ENCODE measurements at places on chromosomes 12 and 14.

DNA sequence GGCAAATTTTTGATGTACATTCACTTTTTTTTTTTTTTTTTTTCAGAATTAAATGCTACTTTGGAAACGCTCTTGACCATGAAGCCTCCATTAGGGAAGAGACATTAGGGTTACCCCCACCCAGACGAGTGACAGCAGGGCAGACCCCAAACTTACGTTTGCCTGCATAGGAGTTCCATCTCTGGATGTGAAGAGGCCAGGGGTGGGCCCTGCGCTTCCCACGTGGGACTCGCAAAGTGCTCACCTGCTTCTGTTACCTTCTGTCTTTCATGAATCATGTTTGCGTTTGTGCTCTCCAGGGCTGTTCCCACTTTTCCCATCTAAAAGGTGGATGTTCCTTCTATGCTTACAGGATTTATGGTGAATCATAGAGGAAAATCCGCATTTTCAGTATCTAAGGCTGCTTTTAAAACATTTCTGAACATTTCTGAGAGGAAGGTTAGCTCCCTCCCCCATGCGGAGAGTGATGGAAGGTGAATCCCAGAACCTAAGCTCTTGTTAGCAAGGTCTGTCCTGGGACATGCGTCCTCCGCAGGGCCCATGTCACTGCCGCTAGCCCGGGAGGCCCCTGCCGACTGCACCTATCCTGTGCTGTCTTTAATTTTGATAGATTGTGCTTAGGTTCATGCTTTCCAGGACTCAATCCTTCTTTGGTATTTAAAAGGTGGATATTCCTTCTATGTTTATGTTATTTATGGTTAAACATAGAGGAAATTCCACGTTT is 135.7 kb upstream of the RTL1 start:
- DNase-seq, result no peak

- no peak for DNase-seq
These were observed 67.2 kb downstream of the BTG1 start for GRCh38 chr12:92078167-92079053.

GRCh38 chr14:90301668-90302090 is 30.1 kb downstream of the NRDE2 start:
- DNase-seq, result peak; percentile 15

DNA sequence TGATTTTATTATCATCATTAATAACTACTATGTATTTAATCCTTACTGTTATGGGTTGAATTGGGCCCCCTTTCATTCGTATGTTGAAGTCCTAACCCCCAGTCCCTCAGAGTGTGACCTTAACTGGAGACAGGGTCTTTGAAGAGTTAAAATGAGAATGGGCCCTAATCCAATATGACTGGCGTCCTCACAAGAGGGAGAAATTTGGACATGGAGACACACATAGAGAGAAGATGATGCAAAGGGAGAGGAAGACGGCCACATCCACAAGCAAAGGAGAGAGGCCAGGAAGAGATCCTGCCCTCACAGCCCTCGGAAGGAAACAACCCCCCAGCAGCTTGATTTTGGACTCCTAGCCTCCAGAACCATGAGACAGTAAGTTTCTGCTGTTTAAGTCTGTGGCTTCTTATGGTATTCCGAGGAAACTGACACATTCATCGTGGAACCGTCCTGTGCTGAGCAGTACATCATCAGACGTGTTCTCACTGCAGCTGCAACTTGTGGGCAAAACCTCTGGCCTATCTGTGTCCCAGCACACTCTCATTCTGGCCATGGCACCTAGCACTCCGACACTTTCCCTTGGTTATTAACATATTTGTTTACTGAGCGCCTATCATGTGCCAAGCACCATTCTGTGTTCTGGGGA is 127.6 kb downstream of the SLC38A6 start:
- no peak for DNase-seq

GRCh38 chr14:50031602-50032313 is 84.6 kb downstream of the VCPKMT start:
- DNase-seq, result no peak

GRCh38 chr12:90672081-90672480 is 282.9 kb downstream of the CCER1 start:
- no peak for DNase-seq

DNA sequence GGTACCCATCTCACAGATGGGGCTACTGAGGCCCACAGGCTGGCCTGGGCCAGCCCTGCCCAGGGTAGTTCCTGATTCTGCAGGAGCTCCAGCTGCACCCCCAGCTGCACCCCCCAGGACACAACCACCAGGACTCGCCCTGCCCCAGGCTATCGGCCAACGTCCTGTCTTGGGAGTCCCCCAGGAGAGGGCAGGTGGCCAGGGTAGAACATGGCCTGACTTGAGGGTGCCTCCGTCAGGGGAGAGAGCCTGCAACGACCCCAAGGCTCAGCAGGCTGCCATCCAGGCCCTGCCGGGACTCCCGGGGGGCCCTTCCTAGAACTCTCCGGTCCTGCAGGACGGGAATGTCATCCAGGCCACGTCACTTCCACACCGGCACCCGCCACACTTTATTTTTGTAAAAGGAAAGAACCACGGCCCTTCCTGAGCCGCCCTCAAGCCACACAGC is 15.8 kb downstream of the JAG2 start:
- no peak for DNase-seq

DNA sequence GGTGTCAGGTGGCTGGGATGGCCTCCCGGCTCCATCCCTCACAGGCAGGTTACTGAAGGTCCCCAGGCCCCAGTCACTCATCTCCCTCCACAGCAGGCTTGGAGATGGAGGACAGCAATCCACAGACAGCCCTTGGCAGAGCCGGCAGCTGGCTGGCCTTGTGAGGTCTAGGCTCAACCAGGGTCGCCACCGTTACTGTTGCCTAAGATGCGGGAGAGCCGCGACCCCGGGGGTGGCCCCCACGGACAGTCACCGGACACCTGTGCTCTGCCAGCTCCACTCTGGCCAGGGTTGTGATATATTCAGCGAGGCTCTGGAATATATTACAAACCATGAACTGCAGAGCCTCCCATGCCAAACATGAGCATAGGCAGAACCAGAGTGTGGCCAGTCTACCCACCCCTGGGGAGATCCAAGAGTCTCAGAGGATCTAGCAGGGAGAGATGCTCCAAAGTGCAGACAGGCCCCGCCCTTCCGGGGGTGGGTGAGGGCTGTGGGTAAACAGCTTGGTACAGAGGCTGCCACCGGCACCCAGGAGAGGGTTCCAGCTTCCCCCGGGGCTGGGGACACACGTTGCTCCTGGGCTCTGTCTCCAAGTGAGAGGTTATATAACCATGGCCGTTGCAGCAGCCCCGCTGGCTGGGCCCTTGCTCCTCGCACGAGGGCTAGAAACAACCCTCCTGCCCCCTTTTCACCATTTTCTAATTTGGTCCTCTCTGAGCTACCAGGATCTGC is 55.9 kb upstream of the DIO3 start:
- no peak for DNase-seq

DNA sequence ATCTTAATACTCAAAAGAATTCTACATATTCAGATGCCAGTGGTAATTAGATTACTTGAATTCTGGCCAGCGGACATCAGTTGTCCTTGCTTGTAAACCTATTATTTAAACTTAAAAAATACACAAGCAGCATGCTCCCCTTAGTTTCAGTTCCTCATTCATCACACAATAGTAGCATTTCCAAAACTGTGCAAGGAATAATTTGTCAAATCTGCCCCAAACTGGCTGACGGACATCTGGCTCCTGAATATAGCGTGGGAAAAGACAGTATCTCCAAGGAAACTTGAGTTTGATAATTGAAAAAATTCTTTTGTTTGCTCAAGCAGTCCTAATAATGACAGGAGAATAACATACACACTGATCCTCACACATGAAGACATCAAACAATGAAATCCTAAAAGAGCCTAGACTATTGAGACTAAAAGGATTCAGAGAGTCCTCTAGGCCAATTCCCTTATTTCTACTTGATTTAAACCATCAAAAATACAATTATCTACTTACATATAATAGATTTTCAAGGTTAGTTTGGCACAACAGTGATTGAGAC is 90.4 kb downstream of the KIF21A start:
- no peak for DNase-seq

DNA sequence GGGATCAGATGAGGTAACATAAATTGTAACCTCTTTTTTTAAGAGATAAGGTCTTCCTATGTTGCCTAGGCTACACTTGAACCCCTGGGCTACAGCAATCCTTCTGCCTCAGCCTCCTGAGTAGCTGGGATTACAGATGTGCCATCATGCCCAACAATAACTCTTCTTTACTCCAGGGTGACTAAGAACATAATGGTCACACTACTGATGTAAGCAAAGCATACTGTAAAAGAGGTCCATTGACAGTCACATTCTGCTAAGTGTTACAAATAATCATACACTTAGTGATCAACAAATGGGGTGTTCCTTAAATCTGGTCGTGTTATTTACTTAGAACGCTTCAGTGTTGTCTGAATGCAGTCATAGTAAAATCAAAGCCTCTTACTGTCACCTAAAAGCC is 68.9 kb downstream of the EPS8 start:
- no peak for DNase-seq

GRCh38 chr12:68340404-68341270 is 8.5 kb upstream of the MDM1 start:
- no peak for DNase-seq

GRCh38 chr14:67819563-67820421 is at the start of gene RAD51B:
Gene RAD51B (plus strand): TSS chr14:67819779.
- DNase-seq, result peak; percentile 90

GRCh38 chr14:74638966-74639365 is 26.9 kb upstream of the LTBP2 start:
- DNase-seq, result no peak

GRCh38 chr14:88975926-88976325 is 151.5 kb downstream of the TTC8 start:
- no peak for DNase-seq

GRCh38 chr12:48128800-48129199 is 9.6 kb downstream of the PFKM start:
- DNase-seq, result no peak

- DNase-seq, result no peak
These were observed 141.4 kb downstream of the EGLN3 start for GRCh38 chr14:33809396-33809981.

GRCh38 chr12:108237272-108237671 is 101.8 kb downstream of the CMKLR1 start:
- DNase-seq, result peak; percentile 18

DNA sequence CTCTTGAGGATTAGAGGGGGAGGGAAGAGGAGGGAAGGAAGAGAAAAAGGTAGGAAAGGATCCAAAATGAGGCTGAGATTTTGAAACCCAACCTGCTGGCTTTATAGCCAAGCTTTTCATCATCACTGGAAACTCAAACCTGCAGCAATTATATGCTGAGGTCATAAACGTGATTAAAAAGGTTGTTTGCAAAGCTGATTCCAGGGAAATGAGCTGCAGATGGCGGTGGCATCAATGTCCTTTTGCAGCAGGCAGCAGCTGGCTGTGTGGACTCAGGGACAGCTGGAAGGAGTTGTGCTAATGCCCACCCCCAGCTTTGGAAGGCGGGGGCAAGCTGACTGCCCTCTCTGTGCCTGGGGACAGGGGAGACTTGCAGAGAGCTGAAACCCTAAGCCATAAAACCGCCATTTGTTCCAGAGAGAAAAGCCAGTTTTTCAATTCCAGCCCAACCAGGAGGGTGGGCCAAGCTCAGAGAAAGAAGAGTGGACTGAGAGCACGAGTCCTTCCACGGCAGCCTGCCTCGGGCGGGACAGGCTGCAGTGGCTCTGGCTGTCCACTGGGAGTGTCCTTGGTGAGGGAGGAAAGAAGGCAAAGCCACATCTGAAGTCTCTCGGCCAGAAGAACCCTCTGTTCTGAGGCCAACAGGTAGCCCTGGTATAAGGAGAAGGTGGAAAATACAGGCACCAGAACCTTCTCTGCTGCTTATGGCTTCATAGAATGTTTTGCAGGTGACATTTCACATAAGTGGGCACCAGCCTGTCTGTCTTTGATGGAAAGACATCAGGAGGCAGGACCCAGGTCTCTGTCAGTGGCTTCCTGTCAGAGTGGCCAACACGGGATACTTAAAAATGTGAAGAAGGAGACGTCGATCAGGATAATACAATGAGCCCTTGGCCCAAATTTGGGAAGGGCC is 90.7 kb downstream of the SINHCAF start:
- peak; percentile 73 for DNase-seq

GRCh38 chr12:119989361-119989730 is 310 bp downstream of the BICDL1 start:
- DNase-seq, result no peak

DNA sequence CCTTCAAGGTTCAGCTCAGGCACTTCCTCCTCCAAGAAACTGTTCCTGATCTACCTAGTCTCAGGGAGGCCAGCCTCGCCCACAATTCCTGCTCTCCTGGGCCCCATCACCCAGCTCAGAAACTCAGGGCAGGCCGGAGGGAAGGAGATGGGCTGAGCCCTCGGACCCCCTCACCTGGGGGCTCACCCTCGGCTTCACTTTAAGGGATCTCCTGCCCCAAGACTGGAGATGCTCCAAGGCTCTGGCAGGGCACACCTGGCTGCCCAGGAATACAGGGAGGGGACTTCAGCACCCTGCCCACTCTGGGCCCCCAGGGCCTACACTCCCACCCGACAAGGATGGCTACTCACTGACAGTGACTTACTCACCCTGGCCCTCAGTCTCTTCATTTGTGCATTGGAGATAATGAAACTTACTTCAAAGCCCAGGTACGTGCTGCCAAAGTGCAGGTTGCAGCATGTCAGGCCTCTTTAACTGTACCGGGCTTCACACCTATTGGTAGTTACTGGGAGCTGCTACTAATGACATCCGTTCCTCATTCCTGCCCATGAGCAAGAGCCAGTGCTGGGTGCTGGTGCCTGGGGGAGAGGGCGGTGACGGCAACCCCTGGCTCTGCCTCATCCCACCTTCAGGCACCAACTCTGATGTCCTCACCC is 21.0 kb upstream of the PPP1R13B start:
- no peak for DNase-seq

GRCh38 chr12:53201177-53201541 is 5.9 kb downstream of the ITGB7 start:
- no peak for DNase-seq

All from neural progenitor cell (in vitro differentiated cells).